ENCODE measurements at places on chromosomes 2 and 18.
A peak's percentile ranks its signal among the peaks of the same experiment; 100 is the strongest.

GRCh38 chr2:42025151-42025582 lies 22.7 kb upstream of the PKDCC start:
- peak; percentile 35 for DNase-seq

- peak; percentile 6 for DNase-seq
These were observed 179.6 kb downstream of the SATB2 start for GRCh38 chr2:199278099-199278498.

GRCh38 chr2:83578405-83578804 lies 880.7 kb downstream of the SUCLG1 start:
- DNase-seq, result peak; percentile 3

DNA sequence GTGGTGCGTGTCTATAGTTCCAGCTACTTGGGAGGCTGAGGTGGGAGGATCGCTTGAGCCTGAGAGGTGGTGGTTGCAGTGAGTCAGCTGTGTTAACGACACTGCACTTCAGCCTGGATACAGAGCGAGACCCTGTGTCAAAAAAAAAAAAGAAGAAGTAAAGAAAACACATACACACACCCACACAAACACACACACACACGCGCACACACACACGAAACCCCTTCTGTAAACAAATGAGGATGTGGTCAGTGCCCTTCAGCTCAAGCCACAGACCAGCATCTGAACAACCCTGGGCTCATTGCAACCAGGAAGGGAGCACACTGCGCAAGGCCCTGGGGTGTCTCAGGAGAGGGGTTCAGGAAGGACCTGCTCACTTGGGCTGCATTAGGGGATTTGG lies 47.9 kb upstream of the KCNF1 start:
- DNase-seq, result no peak

DNA sequence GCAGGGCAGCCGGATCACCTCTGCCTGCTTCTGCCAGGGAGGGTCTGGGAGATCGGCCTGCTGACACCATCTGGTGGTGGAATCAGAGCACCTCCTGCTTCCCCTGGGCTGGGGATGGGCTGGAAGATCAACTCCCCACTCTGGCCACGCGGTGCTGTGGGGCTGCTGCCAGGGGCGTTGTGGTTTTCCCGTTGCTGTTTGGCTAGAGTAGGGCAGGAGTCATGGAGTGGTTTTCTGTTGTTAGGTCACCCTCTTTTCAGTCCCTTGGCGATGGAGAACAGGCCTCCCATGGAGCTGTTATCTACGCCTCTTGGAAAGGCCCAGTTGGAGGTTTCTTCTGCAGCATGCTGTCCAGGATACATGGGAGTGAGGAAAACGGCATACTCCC lies 15.2 kb downstream of the BCL2L11 start:
- DNase-seq, result no peak

- no peak for DNase-seq
These were observed at the start of gene RFTN2 for GRCh38 chr2:197675246-197675645. TSS of gene RFTN2 (minus strand) at chr2:197675587. CDS start at chr2:197675458, 129 bp downstream.

- peak; percentile 69 for DNase-seq
These were observed 120.8 kb downstream of the GAREM1 start for GRCh38 chr18:32349728-32350395.

Data from AG08395 (cell line).